ENCODE measurements at places on chromosomes 3 and 15.

DNA sequence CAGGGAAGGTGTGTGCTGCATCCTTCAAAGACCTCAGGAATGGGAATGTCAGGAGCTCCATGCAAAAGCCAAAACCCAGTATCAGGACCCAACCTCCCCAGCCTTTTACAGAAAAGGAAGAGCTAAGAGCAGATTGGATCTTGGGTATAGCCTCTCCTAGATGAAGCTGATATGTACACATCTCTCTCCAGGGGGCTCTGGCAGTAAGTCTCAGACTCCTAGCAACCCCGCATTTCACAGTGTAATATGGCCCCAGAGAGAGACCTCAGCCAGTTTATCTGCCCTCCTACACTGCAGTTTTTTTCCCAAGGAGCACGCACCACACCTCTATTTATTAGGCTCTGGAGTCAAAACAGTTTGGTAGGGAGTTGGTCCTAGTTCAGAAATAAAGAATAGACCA, 88.2 kb downstream of the RBPMS2 start:
- DNase-seq: no peak

DNA sequence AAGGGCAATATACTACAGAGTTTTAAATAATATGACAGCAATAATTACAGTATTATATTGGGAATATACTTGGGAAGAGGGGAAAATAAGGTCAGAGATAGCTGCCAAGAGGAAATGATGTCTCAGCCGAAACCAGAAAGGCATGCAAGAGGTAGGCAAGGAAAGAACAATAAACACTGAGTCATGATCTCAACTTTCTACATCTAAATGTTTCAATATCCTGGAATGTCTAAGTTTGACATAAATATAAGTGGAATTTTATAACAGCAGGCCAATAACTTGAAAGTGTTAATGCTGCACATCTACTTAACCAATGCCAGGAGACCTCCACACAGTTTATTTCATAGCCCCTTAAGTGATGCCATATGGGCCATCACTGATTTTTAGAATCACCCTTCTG, 99.8 kb upstream of the CPNE4 start:
- peak; percentile 93 for DNase-seq

GRCh38 chr3:97121386-97121785, 307.0 kb downstream of the EPHA6 start:
- no peak for DNase-seq

GRCh38 chr3:96646596-96646995, 167.8 kb upstream of the EPHA6 start:
- DNase-seq: no peak

GRCh38 chr15:88223084-88223483, 33.5 kb downstream of the NTRK3 start:
- DNase-seq: no peak

GRCh38 chr3:71713041-71713440, 12.2 kb downstream of the EIF4E3 start:
- no peak for DNase-seq

DNA sequence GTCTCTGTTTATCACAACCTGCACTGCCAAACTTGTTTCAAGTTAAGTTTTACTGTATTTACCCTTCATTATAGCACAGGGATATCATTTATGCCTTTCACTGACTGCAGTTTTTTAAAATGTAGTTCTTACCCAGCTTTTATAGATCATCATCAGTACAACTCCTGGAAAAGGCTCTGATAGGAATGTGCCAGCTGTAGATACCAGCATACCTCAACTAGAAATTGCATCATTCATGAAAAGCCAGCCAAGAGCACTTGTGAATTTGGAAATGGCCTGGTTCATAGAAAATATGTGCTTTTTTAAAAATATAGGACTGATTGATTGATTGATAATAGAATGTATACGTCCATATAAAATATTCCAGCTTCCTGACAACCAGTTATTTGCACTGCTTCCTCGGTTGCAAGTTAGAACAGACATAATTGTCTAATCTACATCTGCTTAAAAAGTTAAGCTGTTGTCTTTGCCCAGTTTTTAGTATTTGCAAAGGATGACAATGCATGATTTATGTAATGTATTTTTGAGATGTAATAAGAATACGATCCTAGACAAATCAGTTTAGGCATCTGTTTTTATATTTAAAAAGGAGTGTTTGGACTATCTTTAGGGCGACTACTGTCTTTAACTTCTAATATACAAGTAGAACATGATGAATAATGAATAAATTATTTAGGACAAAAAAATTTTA, 58.5 kb downstream of the DCUN1D1 start:
- peak; percentile 9 for DNase-seq

DNA sequence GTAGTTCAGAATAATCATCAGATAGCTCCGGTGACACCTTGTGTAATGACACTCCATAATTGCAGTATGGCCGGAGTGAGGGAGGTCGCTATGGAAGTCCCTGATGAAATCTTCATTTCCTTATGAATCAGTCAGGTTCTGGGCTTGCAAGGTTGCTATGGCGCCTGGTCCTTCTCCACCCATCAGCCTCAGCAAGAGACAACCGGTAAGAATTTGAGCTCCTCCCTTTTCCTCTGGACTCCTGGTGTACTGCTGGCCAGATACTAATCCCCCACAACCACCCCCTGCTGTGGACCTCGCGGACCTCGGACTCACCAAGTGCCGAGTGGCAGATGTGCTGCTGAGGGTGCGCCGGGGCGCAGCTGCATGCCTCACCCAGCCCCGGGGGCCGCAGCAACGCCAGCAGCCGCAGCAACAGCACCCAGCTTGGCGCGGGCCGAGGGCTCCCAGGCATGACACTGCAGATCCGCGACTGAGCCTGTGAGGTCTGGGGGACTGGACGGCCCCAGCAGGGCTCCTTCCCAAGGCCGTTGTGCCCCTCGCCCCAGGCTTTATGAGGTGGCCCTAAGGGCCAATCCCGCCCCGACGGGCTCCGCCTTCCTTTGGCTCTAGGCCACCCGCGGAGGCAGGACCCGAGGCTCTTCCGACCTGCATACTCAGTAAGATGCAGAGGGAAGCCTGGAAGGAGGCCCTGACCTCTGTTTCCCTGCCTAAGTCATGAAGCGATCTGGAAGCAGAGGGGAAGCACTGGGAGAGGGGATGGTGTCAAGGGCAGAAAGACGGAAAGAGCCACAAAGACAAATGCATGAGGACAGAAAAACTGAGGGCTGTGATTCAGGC, at the start of gene TIMP4:
TIMP4 (minus strand) TSS at position 526 of the 840 bp plus-strand sequence; CDS start at position 454, 72 bp downstream.
- DNase-seq: peak; percentile 75

DNA sequence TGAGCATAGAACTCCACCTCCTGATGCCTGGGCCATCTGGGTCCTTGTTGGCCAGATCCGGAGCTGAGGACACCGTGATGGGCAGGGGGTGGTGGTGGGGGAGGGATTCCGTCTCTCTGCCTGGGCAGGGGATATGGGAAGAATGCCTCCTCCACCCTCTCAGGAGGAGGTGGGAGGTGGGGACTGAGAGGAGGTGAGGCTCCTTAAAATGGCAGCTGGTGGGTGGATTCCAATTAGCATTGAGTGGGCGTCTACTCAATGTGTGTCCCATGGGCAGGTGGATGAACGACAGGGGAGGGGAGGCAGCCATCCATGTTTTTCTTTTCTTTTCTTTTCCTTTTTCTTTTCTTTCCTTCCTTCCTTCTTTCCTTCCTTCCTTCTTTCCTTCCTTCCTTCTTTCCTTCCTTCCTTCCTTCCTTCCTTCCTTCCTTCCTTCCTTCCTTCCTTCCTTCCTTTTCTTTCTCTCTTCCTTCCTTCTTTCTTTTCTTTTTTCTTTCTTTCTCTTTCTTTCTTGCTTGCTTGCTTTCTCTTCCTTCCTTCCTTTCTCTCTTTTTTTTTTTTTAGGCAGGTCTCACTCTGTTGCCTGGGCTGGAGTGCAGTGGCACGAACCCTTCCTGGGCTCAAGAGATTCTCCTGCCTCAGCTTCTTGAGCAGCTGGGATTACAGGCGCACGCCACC, 5.0 kb downstream of the SLC28A1 start:
- no peak for DNase-seq

GRCh38 chr15:43007551-43007950, 87.0 kb upstream of the TTBK2 start:
- DNase-seq: no peak

DNA sequence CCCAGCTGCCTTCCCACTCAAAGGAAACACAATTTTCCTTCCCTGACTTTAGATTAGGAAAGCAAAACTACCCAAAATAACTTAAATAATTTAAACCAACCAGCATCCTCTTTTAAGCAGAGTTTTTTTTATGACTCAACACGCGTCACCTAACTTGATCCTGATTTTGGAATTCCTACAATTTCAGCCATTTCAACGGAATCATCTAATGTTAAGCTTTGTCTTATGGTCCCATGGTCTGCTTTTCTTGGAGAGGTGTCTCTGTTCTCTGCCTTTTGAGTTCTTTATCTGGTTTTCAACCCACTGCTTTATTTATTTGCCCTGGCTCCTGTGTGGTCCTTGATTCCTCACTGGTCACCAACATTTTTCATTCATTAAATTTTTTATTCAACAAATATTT, 219.2 kb upstream of the ARHGEF26 start:
- peak; percentile 83 for DNase-seq

Measured in fibroblast of skin of back (primary cell).